GM23248 (cell line): ENCODE measurements at places on chromosomes 2 and 18. TPM values are rescaled to one million over a fixed set of nuclear protein-coding genes. Genes with fewer than 3 reads are reported as not detected.
A peak's percentile ranks its signal among the peaks of the same experiment; 100 is the strongest.

DNA sequence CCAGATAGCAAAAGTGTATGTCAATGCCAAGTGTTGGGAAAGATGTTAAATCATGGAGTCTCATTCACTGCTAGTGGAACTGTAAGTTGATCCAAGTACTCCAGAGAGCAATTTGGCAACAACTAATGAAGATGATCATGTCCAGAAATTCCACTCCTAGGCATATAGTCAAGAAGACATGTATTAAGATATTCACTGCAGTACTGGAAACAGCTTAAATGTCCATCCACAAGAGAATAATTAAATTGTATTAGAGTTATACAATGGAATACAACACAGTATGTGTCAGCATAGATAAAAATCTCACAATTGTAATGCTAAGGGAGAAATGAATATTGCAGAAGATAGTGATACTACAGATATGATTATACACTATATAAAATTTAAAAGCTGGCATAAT lies 15.2 kb upstream of the LBH start:
- peak; percentile 79 for DNase-seq

DNA sequence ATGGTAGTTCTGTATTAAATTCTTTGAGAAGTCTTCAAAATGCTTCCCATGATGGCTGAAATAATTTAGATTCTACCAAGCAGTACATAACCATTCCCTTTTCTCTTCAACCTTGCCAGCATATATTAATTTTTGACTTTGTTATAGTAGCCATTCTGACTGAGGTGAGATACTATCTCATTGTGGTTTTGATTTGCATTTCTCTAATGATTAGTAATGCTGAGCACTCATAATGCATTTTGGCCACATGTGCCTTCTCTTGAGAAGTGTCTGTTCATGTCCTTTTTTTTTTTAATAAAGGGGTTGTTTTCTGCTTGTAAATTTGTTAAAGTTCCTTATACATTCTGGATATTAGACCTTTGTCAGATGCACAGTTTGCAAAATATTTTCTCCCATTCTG lies 173.9 kb downstream of the CALCRL start:
- DNase-seq = no peak

- DNase-seq = no peak
Measured at GRCh38 chr2:46550686-46551404, 71.5 kb downstream of the TMEM247 start.

GRCh38 chr2:218152777-218153176 lies 14.0 kb downstream of the CXCR1 start:
- DNase-seq = no peak

Gene GEN1
- 8.1 and 10.2 TPM in 2 replicates for total RNA-seq
